ENCODE measurements at places on chromosomes 12 and 14. TPM values are rescaled to one million over a fixed set of nuclear protein-coding genes. Genes with fewer than 3 reads are reported as not detected.
A peak's percentile ranks its signal among the peaks of the same experiment; 100 is the strongest.

DNA sequence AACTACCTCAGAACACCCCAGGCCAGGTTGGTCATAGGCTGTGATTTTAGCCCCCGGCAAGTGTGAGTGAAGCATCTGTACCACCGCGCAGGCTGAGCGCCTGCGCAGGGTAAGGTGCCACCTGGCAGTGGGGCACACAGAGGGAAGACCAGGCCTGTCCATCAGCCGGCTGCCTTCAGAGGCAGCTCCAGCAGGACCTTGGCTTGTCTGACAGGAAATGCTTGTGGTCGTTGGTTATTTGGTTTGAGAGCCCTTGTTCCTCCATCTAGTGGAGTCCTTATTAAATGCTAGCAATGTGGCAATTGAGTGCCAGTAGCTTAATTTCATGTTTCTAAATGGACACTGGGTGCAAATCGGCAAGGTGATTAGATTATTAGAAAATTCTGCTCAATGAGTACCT lies 27.5 kb downstream of the SLC25A29 start:
- no peak for ATAC-seq

Gene NEUROD4
- total RNA-seq, result not detected

Gene MGP
- total RNA-seq, result 0.74 TPM

- no peak for ATAC-seq
These were observed 320.2 kb downstream of the GRIN2B start for GRCh38 chr12:13661005-13661887.

GRCh38 chr12:26056335-26056734 lies 68.5 kb downstream of the BHLHE41 start:
- ATAC-seq, result no peak

DNA sequence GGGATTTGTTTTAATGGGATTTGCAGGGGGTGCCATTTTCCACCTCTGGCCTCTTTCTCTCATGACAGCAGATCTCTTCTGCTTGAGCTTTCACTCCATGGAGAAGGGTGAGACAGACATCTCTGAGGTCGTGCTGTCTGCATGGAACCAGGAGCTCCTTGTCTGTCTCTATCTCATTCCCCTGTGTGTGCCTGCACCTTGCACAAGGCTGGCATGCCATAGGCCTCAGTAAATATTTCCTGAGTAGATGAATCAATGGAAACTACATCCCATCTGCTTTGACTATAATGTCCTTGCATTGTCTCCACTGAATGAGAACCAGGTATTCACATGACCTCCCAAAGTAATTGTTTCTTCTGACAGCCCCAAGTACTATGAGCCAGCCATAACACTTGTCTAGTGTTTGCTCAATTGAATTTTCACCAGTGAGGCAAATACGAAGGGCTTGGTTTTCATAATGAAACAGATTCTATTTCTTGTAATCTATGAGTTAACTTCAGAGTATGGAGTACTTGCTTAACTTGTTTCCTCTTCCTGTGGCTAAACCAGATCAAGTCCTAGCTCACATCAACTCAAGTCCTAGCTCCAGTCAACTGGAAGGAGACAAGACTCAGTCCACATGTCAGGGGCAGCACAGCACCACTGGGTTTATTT lies 32.3 kb downstream of the KCNK13 start:
- peak; percentile 90 for ATAC-seq

Gene ZDHHC22
- total RNA-seq, result not detected

- ATAC-seq, result peak; percentile 25
These were observed 114.6 kb upstream of the KRAS start for GRCh38 chr12:25365340-25365730.

DNA sequence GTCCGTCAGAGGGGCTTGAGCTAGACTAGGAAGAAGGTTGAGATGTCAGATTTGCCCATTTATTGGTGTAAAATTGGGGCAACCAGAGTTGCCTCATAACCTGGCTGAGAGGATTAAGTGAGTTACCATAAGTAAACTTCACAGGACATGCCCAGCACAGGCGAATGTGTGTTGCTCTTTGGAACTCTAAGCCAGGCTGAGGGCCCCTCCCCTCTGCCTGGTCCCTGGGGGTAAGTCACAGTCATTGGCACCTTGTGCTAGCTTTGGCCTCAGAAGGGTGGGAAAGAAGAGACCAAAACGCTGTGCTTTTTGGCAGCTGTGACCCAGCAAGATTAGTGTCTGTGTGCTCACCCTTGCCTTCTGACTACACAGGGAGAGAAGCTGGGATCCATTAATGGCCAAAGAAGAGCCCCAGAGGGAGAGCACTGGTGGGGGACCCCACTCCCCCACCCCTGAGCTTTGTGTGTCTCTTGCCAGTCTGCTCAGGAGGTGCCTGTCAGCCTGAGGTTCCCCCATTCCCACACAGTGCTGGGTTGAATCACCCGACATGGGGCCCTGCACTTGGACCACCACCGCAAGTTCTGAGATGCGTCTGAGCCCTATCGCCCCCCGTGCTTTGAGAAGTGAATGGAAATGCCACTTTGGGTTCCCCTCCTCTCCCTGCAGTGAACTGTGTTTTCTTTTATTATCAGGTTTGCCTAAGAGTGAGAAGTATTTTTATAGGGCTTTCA lies 74.1 kb downstream of the CACNA1C start:
- no peak for ATAC-seq

GRCh38 chr12:92619026-92619425 lies 83.8 kb upstream of the PLEKHG7 start:
- no peak for ATAC-seq

- ATAC-seq, result no peak
These were observed 2.3 kb upstream of the MYBPC1 start for GRCh38 chr12:101592448-101592847.

Gene HCAR2
- total RNA-seq, result not detected

GRCh38 chr14:44812672-44813071 lies 149.1 kb downstream of the KLHL28 start:
- ATAC-seq, result no peak

DNA sequence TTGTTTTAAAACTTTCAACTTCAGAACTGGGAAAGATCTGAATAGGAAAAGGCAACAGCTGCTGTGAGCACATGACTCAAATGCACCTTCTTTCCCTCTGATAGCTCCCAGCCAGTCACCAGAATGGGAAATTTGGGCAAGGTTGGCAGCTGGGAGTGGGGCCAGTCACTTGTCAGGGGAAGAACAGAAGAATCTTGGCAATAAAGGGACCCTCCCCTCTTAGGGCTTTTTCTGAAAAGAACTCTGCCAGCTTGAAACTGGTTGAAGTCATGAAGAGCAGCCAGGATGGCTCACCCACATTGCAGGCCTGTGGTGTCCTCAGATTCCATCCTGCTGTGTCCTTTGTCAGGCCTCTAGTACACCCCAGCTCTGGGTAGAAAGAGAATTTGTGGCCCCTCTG lies 10.3 kb upstream of the RIC8B start:
- ATAC-seq, result no peak

DNA sequence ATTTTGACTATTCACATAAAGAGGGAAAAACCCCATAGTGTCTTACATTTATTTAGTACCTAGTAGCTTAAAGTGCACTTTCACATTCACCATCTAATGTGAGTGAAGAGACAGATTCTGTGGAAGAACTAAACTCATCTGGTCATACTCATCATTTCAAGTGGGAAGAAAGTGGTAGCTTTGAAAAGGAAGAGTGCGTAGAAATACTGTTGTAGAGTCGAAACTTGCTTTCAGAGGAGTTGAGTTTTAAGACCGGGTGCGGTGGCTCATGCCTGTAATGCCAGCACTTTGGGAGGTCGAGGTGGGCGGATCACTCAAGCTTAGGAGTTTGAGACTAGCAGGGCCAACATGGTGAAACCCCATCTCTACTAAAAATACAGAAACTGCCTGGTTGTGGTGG lies 222.2 kb downstream of the ERC1 start:
- peak; percentile 94 for ATAC-seq

DNA sequence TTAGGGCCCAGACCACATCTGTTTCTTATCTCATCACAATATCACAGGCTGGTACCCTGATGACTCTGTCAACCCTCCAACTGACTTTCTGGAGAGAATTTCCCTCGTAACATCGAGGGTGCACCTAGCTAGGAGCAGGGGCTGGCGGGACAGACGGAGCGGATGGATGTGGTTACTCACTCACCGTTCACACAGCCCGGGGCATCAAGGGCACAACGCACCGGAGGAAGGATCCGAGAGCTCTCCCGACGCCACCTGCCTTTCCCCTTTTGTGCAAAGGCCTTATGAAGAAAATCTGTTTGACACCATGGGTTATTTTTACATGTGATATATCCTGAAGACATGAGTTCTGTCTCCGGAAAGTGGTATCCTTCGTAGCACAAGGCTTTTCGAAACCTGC lies 31.4 kb downstream of the SLC15A4 start:
- ATAC-seq, result no peak

- no peak for ATAC-seq
These were observed 45.6 kb downstream of the GUCY2C start for GRCh38 chr12:14650789-14651188.

Gene PXMP2
- total RNA-seq, result 8.1 TPM

DNA sequence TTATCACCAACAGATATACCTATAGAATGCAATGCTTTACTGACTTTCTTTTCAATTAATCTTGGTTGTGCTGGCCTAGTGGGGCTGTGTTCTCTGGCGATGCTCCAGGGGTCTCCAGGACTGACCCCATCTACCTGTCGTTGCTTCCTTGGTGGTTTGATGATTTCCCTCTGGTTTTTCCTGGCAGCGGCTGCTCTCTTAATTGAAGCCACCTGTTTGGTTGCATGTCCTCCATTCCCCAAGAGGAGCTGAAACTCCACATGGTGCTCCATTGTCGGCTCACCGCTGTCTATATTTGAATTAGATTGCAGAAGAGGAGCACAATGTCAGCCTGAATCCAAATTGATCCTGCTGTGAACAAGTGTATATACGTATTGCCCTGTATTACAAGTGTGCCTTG lies 7.1 kb upstream of the IFNG-AS1 start:
- no peak for ATAC-seq

DNA sequence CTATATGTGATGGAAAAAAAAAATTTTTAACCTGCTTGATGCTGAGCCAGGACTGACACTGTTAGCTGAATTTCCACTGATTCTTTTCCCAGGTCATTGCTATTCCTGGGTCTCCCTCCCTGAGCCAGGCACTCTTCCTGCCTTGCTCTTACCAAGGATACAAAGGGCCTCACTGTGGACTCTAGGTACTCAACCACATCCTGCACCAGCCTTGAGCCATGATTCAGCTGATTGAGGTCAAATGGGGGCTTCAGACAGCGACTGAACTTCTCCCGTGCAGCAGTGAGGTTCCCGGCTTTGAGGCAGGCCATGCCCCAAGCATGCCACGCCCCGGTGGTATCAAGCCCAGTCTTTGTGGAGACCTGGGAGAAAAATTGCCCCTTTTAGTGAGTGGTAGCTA lies 54.3 kb downstream of the ZFYVE26 start:
- ATAC-seq, result no peak

DNA sequence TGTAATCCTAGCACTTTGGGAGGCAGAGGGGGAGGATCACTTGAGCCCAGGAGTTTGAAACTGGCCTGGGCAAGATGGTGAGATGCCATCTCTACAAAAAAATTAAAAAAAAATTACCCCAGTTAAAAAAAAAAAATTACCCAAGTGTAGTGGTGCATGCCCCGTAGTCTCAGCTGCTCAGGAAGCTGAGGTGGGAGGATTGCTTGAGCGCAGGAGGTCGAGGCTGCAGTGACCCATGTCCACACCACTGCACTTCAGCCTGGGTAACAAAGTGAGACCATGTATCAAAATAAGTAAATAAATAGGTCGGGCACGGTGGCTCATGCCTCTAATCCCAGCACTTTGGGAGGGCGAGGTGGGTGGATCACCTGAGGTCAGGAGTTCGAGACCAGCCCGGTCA lies 128.8 kb downstream of the VRK1 start:
- no peak for ATAC-seq

DNA sequence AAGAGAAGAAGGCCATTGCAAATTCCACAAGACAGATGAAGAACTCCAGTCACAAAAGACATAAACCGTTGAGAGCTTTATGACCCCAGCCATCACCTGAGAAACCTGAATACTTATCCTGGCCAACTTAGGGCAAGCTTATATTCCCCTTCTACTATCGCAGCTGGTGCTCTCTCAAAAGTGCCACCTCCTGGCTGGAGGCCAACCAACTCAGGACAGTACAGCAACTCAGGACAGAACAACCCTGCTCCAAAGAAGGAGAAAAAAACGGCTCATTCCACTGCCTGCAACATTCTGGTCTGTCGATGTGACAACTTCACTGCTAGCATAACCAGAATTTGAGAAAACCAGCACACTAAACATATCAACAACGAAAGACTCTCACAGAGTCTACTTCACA lies 9.7 kb upstream of the KRT6B start:
- no peak for ATAC-seq

Gene TOGARAM1
- total RNA-seq, result 5.0 TPM

GRCh38 chr12:508145-508544 lies 48.4 kb downstream of the B4GALNT3 start:
- no peak for ATAC-seq

DNA sequence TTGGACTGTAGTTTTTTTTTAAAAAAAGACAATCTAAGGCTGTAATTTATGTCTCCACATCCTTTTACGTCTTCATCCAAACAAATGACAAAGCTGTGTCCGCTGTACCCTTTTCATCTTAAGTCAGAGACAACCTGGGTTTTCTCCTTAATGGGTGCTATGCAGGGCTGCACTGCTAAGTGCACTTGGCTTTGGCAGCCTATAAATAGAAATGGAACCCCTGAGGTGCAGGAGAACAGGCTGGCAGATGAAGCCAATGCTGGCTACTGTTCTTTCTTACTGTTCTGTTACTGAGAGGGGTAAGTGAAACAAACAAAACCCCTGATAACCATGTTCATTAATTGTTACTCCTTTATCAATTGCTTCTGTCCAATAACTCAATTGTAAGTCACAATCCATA lies 47.1 kb upstream of the KICS2 start:
- ATAC-seq, result no peak

Gene PYGL
- 0.26 TPM for total RNA-seq

DNA sequence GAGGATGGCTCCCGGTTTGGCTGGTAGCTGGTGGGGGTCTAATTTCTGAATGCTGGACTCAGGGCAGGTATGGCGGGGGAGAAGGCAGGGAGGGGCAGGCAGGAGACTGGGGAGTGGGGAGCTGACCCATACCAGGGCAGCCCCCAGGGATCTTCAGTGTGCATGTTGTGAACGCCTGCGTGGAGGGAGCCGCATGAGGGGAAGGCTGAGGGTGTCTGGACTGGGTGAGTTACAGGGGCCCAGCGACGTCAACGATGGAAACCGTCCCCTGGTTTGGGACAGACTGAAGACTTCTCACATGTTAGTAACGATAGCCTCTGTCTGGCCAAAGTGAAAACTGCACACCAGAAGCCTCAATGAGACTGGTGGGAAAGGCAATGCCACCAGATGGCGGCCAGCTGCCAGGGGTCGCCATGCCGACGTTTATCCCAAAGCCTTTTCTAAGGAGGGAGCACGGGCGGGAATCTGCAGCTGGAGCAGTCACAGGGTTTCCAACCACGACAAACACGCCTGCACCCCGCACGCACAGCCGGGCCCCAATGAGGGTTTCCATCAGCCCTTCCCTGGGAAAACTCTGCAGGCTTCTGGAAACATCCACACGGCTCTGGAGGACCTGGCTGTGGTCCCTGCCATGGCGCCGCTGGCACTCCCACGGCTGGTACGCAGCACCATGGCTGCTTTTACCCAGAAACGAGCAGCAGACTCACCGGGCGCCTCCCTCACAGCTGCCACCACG lies 14.0 kb downstream of the PGAM5 start:
- ATAC-seq, result no peak
